ENCODE measurements at places on chromosomes 12 and 14.

DNA sequence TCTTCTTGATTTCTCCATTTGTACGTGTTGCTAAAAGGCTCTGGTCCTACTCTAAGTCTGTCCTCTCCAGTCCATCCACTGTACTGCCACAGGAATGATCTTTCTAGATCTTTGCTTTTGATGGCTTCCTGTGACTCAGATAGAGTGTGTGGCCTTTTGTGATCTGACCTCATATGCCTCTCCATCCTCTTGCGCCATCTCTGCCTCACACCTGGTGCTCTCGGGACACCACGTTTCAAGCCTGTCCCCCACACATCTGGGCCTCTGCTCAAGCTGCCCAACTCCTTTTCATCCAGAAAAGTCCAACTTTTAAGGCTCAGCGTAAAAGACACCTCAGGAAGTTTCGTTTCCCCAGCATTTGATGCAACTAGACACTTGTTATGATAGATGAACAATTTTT lies 39.0 kb downstream of the DCAF4 start:
- DNase-seq, result peak; percentile 57

- peak; percentile 4 for DNase-seq
These were observed 375.3 kb downstream of the C12orf75 start for GRCh38 chr12:105705765-105706164.

GRCh38 chr14:64502887-64503433 lies 678 bp downstream of the ZBTB25 start:
- no peak for DNase-seq

DNA sequence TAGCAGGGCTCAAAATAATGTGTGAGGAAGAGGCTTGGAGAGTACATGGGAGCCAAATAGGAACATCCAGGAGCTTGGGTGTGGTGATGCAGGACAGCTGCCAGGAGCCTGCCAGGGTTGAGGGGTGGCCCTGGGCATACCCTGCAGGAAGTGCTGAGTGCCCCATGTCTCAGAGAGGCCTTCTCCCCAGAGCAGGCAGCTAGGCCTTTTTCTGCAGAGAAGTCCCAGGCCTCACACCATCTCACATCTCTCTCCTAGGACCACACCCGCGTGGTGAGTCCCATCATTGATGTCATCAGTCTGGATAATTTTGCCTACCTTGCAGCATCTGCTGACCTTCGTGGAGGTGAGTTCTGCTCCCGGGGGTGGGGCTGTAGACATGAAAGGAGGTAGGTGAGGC lies 66.9 kb downstream of the ERH start:
- no peak for DNase-seq

- no peak for DNase-seq
These were observed 28.1 kb downstream of the ANO6 start for GRCh38 chr12:45243963-45244362.

- no peak for DNase-seq
These were observed 703 bp downstream of the NOVA1 start for GRCh38 chr14:26597071-26597588.
